ENCODE measurements at places on chromosomes 1 and 21.

DNA sequence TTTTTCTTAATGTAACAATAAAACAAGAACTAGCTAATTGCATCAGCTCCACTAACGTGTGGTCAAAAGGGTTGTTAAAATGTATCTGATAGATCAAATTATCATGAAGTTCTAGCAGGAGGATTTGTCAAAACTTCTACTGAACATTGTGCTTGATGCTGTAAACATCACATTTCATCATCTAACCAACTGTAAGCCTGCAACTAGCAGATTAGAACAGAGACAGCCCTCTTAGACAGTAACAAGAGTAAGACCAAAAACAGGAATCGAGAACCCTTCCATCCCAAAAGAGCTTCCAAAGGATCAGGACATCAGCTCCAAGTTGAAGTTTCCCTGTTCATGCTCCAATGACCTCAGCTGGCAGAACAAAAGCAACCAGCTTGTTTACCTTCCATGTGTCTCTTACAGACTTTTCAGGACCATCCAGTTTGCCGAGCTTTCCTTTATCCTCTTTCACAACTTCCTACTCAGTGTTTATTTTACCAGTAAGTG lies 44.6 kb downstream of the NIBAN1 start:
- DNase-seq = peak; percentile 8

GRCh38 chr1:162023181-162023546 lies 505 bp downstream of the OLFML2B start:
- DNase-seq = no peak

- no peak for DNase-seq
These were observed 199.9 kb downstream of the TNR start for GRCh38 chr1:175543447-175543846.

GRCh38 chr1:181391301-181391900 lies 91.9 kb upstream of the CACNA1E start:
- DNase-seq = no peak

- no peak for DNase-seq
These were observed 122.1 kb upstream of the KLHDC7A start for GRCh38 chr1:18358600-18358999.

- no peak for DNase-seq
These were observed 71.6 kb downstream of the NENF start for GRCh38 chr1:212504171-212504803.

DNA sequence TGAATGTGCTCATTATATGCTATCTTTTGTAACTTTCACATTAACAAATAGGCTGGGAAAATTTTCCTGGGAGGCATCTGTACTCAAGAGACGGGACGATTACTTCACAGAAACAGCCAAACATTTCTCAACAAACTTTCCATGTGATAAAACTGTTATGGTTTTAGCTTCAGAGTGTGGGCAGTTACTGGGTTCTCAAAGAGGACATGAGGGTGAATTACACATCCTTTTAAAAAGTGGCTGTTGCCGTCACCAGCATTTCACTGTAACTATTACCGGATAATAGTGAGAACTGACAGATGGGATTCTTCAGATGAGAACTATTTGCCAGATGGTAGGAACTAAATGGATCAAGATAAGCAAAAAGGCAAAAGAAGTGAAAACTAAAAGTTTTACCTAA lies 109.1 kb downstream of the APP start:
- DNase-seq = no peak

DNA sequence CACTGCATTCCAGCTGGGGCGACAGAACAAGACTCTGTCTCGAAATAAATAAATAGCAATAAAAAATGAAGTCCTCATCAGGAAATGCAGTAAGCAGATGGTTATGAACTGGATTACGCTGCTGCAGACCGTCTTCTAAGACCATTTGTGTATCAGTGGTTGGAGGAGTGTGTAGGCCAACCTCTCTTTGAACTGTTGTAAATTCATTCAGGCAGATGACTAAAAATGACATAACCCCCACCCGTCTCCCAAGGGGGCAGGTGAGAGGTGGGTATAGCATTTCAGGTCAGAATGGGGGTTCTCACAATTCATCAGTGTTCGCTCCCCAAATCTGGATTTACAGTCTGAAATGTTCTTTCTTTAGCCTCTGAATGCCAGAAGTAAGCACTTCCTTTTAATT lies 177.3 kb downstream of the KIF26B start:
- no peak for DNase-seq

DNA sequence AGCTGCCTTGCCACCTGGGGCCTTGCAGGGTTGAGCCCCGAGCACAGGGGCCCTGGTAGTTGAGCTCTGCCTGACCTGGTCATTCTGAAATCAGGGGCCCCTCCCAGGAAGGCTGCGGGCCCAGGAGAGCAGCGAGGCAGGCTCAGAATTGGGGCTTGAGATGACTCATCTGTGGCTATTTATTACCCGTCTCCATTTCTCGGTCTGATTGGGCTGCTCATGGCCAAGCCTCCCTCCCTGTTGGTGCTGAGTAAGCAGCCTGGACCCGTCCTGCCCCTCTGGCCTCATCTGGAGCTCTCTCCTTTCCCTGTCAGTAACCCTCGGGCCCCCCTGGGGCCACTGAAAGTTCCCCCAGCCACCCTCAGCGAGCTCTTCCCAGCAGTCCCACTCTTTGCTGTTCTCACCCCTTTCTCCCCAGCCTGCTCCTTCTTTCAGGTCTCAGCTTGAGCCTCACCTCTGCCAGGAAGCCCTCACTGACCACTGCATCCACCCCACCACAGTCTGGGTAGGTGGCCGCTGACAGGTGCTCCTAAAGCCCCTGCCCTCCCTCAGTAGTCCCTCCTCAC lies 11.0 kb upstream of the TNFRSF8 start:
- no peak for DNase-seq

GRCh38 chr1:14363707-14364413 lies 234.6 kb upstream of the KAZN start:
- DNase-seq = no peak

GRCh38 chr1:84581648-84582047 lies 7.4 kb upstream of the CTBS start:
- no peak for DNase-seq

DNA sequence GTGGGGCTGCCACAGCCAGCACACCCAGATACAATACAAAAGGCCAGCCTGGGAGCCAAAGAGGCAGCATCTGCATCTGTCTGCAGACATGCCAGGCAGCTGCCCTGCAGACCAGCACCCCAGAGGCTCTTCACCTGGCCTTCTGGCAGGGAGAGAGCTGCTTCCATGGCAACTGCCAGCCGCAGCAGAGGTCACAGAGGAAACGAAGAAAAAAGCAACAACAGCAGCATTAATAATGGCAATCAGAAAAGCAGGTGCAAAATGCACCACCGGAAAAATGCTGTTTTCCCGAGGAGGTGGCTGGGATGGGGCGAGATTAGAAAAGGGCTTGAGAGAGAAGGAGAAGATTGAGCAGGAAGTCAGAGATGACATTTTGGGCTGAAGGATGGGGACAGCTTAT lies 309.5 kb downstream of the PCP4 start:
- no peak for DNase-seq

DNA sequence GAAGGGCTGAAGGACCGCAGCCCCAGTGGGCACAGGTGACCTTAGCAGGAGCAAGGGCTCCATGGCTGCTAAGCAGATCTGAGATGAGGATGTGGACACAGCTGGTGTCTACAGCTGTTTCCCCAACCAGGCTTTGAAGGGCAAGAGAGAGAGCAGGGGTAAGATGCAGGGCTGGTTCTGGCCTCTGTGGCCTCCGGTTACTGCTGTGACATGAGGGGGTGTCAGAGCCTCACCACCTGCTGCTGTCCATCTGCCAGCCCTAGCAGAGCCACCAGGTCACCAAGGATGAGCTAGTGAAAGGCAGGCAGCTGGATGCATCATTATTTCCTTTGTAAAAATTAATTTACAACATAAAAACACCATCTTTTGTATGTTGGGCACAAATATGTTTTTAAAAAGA lies 33.4 kb downstream of the OBSCN start:
- no peak for DNase-seq

- no peak for DNase-seq
These were observed 72.7 kb upstream of the FAM20B start for GRCh38 chr1:178953034-178953433.

- DNase-seq = no peak
These were observed 103.9 kb upstream of the DUSP10 start for GRCh38 chr1:221845650-221846371.

DNA sequence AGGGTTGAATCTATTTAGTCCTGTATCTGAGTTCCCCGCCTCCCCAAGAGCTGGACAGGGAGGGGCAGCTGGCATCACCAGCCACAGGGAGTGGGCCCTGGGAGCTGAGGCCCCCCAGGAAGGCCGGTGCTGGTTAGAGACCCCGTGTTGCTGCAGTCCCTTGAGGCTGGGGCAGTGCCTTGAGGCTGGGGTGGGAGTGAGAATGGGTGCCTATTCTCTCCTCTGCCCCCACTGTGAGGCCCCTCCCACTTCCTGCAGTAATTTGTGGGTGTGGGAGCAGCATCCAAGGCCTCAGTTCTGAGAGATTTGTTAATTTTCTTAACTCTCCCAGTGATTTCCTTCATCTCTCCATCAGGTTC lies 2.5 kb upstream of the TRAPPC3 start:
- no peak for DNase-seq

DNA sequence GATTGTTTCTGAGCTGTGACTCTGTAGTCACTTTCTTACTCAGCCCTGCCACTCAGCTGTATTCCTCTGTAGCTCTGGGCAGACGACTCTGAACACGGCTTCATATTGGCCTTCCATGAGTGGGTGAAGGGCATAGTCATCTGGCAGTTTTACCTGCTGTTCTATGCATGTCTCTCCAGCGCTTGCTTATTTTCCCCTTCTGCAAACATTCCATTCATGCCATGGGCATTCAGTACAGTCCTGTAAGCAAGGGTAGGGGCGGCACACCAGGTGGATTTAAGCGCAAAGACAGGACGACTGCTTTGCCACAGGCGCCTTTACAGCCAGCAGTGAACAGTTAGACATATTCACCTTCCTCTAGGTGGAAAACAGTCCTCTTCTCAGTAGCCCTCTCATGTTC lies 4.4 kb upstream of the WDR26 start:
- DNase-seq = no peak

DNA sequence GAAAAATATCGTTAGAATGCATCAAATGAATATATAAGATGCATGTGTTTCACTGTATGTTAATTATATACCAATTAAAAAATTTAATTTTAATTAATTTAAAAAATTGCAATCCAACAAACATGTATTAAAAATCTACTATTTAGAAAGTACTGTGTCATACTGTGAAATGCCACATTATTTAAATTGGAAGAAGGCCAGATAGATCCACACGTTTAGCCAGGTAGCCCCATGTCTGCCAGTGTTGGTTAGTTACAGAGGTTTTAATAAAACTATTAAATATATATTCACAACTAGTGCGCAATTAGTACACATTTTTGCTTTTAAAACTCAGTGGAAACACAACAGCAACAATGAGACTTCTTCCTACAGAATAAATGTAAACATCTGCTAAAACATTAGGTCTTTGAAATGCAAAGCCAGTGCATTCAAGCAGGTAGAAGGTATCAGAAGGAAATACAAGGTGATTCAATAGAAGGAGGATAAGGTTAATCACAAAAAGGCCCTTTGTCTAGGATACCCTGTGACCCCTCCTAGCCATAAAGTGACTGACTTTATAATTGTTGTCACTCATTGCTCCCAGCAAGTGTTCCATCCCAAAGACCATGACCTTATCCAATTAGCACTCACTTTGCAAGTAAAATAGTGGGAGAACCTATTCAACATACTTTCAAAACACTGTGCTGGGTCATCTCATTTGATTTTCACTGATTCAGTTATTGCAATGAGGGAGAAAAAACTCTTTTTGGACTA lies 211.5 kb downstream of the TTLL7 start:
- DNase-seq = no peak

GRCh38 chr1:237681210-237681609 lies 209.5 kb downstream of the ZP4 start:
- DNase-seq = no peak

DNA sequence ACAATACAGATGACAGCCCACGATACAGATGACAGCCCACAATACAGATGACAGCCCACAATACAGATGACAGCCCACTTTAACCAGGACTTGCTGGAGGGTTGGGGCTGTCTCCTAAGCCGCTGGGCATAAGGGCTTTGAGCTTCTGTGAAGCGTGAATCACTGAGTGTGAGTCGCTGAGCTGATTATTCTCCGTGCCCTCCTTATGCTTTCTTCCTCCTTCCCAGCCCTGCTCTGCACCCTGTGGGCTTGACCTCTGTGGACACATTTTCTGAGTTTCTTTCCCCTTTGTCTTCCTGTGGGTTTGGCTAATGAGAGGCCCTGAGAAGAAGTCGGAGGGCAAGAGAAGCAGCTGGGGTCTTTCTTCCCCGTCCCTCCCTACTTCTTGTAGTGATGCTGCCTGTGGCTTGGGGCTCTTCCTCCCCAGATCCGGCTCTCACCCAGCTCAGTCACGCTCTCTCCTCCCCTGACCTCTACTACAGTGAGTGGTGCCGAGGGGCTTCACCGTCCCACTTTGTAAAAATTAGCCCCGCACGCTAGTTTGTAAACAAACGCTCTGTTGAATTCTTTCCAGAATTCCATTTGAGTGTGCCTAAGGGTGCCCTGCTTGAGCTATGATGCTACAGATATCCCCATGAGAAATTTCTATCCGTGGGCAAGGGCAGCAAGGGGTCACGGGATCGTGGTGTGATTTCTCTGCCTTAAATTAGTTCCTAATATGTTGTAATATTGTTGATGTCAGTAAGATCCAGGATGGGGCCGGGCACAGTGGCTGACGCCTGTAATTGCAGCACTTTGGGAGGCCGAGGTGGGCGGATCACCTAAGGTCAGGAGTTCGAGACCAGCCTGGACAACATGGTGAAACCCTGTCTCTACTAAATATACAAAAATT lies 46.4 kb upstream of the SOD1 start:
- no peak for DNase-seq

DNA sequence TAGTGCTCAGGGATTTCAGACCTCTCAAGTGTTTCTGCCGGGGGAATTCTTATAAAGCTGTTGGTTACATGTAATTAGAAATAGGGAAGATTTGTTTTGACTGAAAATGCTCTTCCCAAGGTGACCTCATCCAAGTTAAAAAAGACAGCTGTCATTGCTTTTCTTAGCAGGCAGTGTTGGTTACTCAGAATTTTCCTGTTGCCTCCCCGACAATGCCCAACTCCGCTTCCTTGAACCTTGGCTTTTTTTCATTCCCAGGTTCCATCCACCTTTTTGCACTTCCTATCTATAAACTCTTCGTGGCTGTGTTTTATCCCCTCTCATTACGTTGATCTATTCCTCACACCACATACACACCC lies 825 bp upstream of the DPH5 start:
- DNase-seq = no peak

DNA sequence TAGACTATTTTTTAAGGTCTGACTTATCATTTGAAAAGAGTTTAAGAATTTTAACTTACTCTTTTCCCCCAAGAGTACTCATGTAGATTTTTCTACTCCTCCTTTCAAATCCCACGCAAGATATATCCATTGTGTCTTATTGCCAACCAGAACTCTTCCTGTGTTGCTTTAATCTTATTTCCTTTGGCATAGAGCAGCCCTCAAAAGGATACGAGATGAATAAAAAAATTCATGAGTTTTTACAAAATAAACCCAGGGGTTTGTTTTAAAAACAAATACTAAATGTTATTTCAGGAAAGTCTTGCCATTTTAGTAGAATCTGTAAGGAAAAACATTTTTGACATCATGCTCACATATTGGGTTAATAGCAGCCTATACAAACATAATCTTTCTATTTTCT lies 543.2 kb upstream of the CXADR start:
- no peak for DNase-seq

GRCh38 chr1:226653311-226653921 lies 85.7 kb downstream of the ITPKB start:
- DNase-seq = no peak

GRCh38 chr1:183996040-183996384 lies 41.5 kb downstream of the COLGALT2 start:
- no peak for DNase-seq

Measured in endothelial cell (in vitro differentiated cells).